ENCODE measurements at places on chromosomes 11 and 22. TPM values are rescaled to one million over a fixed set of nuclear protein-coding genes. Genes with fewer than 3 reads are reported as not detected.

CNTN5 gene
- total RNA-seq: 0.15 TPM

TRIM49 gene
- not detected for total RNA-seq

GAL3ST3 gene
- total RNA-seq: 0.87 TPM

GAB4 gene
- total RNA-seq: 0.36 TPM

RELA gene
- 62.6 TPM for total RNA-seq

OR51M1 gene
- total RNA-seq: not detected

LRRC4C gene
- total RNA-seq: 1.2 TPM

CCDC116 gene
- 0.36 TPM for total RNA-seq

DNA sequence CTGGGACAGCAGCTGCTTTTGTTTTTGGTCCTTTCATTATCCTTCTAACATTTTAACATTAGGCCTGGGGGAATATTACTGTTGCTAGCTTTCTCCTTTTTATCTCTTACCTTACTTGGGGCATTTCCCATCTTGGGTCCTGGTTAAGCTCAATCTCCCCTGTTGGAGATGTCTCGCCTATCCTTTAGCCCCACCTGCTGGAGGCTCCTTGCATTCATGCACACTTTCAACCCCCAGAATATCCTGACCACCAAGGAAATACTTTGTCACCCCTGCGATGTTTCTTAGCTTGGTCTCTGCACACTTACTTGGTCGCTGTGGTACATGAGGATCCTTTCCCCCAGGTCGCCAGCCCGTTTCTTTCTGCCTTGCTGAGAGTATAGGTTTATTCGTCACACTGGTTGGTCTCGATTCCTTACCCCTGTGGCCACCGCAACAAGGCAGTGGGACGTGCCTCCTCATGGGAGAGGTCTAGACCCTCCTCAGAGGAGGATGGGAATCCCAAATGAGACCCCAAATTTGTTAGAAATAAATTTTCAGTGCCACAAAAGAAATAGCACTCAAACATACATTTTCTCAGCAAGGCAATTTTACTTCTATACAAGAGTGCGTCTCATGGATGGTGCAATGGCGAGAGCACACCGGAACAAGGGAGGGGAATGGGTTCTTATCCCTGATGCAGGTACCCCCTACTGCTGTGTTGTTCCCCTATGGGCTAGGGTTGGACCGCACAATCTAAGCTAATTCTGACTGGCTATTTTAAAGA is 5.4 kb upstream of the TXN2 start:
- H3K4me3 ChIP-seq: peak overlapping the region; percentile 48
- DNase-seq: peak; percentile 41
- H3K27ac ChIP-seq: no peak overlapping the region
- H3K36me3 ChIP-seq: peaks cover 24% of the 10 kb centered on the region
- peaks cover 1% of the 10 kb centered on the region for H3K4me1 ChIP-seq

GRCh38 chr11:70328556-70328955 is 58.1 kb downstream of the PPFIA1 start:
- no peak for DNase-seq
- no peak overlapping the region for H3K27ac ChIP-seq
- no peaks in the 10 kb centered on the region for H3K4me1 ChIP-seq
- no peak overlapping the region for H3K4me3 ChIP-seq
- H3K27me3 ChIP-seq: no peaks in the 10 kb centered on the region

- H3K36me3 ChIP-seq: no peaks in the 10 kb centered on the region
- H3K27me3 ChIP-seq: peaks cover 11% of the 10 kb centered on the region
- no peak overlapping the region for H3K27ac ChIP-seq
Measured at GRCh38 chr11:76284161-76284560, 77.9 kb upstream of the WNT11 start.

GRCh38 chr11:117600234-117600783 is 196.7 kb downstream of the DSCAML1 start:
- H3K36me3 ChIP-seq: no peaks in the 10 kb centered on the region
- no peak overlapping the region for H3K4me3 ChIP-seq
- H3K27ac ChIP-seq: no peak overlapping the region
- H3K27me3 ChIP-seq: peaks cover 2% of the 10 kb centered on the region

Data from endothelial cell (in vitro differentiated cells).